ENCODE measurements at places on chromosomes 4 and X. TPM values are rescaled to one million over a fixed set of nuclear protein-coding genes. Genes with fewer than 3 reads are reported as not detected.

Gene FHDC1
- total RNA-seq = 0.15 TPM

Gene STPG2
- not detected for total RNA-seq

Gene SPATA4
- total RNA-seq = not detected

GRCh38 chrX:106987488-106987887 lies 12.5 kb downstream of the MORC4 start:
- DNase-seq = no peak

DNA sequence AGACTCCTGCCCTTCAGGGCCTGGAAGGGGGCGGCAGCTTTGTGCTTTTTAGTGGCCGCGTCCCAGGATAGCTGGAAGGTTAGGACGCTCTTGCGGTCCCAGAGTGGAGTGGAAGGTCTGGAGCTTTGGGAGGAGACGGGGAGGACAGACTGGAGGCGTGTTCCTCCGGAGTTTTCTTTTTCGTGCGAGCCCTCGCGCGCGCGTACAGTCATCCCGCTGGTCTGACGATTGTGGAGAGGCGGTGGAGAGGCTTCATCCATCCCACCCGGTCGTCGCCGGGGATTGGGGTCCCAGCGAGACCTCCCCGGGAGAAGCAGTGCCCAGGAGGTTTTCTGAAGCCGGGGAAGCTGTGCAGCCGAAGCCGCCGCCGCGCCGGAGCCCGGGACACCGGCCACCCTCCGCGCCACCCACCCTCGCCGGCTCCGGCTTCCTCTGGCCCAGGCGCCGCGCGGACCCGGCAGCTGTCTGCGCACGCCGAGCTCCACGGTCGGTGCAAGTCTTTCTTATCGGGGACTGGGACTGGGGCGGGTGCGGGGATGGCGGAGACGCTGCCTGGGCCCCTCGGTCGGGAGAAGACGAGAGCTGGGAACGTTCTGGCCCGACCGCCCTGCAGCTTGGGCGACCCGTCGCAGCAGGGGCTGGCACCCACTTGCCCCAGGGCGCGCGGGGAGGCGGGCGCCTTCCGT lies at the start of gene EDNRA:
TSS of gene EDNRA (plus strand) at position 207 of the 686 bp plus-strand sequence. CDS start 4,585 bp downstream, outside the sequence.
- DNase-seq = no peak

- no peak for DNase-seq
Measured at GRCh38 chr4:75547647-75548387, 8.0 kb upstream of the ODAPH start.
